ENCODE measurements at places on chromosomes 12 and 14.
A peak's percentile ranks its signal among the peaks of the same experiment; 100 is the strongest.

GRCh38 chr12:122029620-122030423 is 8.1 kb downstream of the BCL7A start:
- DNase-seq, result no peak

DNA sequence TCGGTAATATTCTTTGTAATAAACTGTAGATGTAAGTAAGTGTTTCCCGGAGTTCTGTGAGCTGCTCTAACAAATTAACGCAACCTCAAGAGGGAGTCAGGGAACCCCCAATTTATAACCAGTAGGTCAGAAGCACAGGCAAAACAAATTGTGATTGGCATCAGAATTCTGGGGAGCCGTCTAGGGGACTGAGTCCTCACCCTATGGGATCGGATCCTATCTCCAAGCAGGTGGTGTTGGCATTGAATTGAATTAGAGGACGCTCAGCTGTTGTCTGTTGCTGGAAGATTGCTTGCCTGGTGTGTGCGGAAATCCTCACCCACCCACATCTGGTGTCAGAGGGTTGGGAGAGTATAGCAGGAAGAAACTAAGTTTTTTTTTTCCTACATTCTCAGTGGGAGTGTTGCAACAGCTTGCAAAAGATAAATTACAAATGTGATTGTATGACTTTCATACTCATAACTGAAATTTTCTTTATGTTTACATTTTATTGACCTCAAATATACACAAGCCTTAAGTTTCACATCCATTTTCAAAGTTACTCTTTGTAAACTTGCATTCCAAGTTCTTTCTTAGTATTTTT is 5.5 kb downstream of the TMEM52B start:
- DNase-seq, result no peak

GRCh38 chr12:16542586-16542985 is 63.4 kb downstream of the LMO3 start:
- DNase-seq, result no peak

GRCh38 chr14:47596860-47597259 is 78.5 kb downstream of the MDGA2 start:
- no peak for DNase-seq

GRCh38 chr14:69682621-69683263 is 71.3 kb downstream of the SUSD6 start:
- DNase-seq, result no peak

DNA sequence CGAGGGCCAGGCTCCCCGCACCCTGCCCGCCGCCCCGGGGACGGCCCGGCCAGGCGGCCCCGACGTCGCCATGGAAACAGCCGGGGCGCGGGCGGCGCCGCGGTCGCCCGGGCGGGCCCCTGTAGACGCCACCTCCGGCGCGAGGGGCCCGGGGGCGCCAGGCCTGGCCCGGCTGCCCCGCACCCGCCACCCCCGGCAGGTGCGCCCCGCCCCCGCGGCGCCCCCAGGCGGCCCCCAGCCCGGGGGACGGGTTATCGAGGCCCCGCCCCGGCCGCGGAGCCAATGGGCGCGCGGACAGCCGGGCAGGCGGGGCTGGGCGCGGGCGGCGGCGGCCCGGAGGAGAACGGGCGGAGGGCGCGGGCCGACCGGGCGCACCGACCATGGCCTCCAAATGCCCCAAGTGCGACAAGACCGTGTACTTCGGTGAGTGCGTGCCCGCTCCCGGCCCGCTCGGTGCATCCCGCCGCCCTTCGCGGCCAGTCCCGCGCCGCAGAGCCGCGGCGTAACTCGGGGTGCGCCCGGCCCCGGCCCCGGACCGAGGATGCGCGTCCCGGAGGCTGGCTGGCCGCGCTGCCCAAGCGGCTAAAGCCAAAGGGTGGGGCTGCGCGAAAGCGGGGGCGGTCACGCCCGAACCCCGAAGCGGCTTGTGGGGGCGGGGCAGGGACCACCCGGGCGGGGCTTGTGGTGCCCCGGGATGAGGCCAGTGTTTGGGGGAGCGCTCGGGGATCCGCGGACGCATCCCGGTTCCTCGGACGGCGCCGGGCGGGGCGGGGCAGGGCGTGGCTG is at the start of gene CRIP2:
TSS of gene CRIP2 (plus strand) at position 339 of the 786 bp plus-strand sequence. CDS start at position 381, 42 bp downstream.
- DNase-seq, result no peak

GRCh38 chr14:51018521-51018920 is 74.2 kb upstream of the PYGL start:
- DNase-seq, result no peak

GRCh38 chr14:103576371-103577024 is 13.7 kb downstream of the COA8 start:
- peak; percentile 87 for DNase-seq

GRCh38 chr14:92637228-92637627 is 111.2 kb downstream of the LGMN start:
- DNase-seq, result no peak

GRCh38 chr12:9692909-9693308 is 23.4 kb downstream of the CLEC2D start:
- no peak for DNase-seq

DNA sequence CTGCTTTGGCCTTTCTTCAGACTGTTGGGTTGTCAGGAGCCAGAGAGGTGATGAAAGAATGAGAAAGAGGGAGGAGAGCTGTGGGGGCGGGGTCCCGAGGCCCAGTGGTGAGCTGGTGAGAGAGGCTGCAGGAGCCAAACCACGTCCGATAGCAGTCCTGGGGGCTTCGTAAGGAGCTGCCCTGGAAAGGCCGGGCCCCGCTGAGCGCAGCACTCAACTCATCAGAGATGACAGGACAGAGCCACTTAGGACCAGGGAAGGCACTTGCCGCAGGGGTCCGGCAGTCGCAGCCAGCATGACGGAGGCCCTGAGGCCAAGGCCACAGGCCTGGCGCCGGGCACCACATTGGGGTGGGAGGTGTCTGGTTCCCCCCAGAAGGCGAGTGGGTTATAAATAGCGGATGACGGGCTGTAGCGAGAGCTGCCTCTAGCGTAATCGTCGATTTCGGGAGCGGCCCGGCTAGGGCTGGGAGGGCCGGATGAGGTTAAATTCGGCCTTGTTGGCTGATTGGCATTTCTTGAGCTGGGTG is 179.0 kb downstream of the TSPAN9 start:
- no peak for DNase-seq

DNA sequence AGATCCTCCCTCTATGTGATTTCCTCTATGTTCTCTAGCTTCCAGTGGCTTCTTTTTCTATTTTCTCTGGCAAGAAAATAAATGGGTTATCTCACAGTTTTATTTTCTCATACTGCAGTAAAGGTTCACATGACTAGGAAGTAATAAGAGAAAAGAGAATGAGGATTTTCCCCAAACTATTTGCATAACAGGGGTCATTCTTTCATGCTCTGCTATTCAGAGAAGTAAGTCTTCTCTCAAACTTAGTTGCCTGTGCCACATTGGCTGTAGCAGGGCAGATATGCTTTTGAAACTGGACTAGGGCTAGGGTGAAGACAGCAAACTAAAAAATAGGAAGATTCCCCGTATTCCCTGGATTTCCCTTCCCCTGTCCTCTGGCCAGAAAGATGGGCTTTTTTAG is 57.4 kb downstream of the ACSM4 start:
- DNase-seq, result no peak

DNA sequence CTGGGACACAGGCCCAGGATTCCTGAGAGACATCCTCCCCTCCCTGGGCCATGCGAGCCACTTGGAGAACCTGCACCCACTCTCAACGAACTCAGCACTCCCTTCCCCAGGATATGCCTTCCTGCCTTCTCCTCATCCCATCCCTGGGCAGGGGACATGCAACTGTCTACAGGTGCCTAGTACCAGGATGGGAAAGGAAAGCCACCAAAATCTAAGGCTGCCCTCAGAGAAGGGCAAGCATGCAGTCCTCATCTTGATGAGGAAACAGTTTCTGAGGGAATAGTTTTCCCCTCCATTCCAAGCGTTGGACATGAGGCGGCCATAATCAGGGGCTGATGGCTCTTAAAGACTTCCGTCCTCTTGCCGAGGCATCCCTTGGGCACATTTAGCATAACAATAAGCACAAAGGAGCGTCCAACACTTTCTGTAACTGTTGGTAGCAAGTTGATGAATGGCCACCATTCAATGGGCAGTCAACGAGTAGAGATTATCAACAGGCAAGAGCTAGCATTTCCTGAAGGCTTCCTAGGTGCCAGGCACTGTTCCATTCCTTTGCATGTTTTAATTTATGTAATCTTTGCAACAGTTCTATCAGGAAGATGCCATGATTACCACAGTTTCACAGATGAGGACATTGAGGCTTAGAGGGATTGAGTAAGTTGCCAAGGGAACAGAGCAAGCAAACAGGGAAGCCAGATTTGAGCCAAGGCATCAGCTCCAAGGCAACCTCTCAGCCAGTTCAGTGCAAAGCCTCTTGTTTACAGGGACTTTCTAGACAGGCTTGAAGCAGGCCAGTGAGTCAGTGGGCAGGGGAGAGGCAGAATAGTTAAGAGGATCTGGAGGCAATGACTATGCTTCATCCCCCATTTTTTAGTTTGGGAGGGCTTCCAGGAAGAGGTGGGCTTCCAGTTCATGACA is 105.1 kb downstream of the SINHCAF start:
- peak; percentile 20 for DNase-seq

DNA sequence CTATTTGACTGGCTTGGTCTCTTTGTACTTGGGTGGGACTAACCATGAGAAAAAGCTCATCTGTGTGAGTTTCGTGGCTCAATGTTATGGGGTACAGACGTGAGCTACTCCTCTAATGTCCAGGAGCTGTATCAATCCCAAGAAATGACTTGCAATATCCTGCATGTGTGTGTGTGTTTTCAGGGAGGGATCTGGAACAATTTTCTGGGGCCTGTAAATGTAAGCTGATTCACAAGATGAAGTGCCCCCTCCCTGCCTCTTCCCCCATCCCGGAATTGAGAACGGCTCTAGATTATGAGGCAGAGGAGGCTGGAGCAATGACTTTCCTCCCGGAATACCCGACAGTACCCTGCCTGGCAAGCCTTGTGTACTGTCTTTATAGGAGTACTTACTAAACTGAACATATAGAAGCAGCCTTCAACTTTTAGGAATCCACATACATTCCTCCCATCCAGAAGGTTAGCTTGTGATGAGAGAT is 53.9 kb downstream of the TMX1 start:
- DNase-seq, result no peak

DNA sequence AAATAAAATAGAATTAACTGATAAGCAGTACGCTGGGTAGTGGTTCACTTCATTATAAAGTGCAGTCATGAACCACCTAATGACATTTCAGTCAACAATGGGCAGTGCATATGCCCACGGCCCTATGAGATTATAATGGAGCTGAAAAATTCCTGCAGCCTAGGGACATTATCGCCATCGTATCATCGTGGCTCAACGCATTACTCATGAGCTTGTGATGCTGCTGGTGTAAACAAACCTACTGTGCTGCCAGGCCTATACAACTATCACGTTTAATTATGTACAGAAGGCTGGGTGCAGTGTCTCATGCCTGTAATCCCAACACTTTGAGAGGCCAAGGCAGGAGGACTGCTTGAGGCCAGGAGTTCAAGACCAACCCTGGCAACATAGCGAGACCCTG is 62.3 kb upstream of the TMEM263 start:
- DNase-seq, result peak; percentile 43

- DNase-seq, result peak; percentile 95
These were observed 81.6 kb upstream of the MED13L start for GRCh38 chr12:116358893-116359761.

DNA sequence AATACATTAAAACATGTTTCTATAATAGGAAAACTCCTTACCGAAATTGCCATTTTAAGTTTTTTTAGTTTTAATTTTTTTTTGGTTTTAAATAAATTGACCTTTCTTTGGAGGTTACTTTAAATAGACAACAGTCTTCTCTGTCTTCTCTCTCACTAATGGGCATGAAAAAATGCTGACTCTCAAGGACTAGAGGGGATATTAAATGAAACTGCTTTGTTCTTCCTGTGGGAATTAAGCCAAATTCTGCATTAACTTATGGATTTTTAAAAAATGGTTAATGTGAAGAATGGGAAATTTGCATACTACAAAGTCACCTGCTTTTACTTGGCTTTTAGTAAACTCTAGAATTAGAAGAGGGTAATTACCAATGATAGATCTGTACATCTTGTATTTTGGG is 378.9 kb downstream of the TMTC2 start:
- DNase-seq, result no peak

GRCh38 chr14:42950363-42950762 is 1343.7 kb downstream of the LRFN5 start:
- no peak for DNase-seq

GRCh38 chr14:103522649-103523574 is at the start of gene CKB:
TSS of gene CKB (minus strand) at chr14:103522830. CDS start at chr14:103522493, 337 bp downstream.
- no peak for DNase-seq

DNA sequence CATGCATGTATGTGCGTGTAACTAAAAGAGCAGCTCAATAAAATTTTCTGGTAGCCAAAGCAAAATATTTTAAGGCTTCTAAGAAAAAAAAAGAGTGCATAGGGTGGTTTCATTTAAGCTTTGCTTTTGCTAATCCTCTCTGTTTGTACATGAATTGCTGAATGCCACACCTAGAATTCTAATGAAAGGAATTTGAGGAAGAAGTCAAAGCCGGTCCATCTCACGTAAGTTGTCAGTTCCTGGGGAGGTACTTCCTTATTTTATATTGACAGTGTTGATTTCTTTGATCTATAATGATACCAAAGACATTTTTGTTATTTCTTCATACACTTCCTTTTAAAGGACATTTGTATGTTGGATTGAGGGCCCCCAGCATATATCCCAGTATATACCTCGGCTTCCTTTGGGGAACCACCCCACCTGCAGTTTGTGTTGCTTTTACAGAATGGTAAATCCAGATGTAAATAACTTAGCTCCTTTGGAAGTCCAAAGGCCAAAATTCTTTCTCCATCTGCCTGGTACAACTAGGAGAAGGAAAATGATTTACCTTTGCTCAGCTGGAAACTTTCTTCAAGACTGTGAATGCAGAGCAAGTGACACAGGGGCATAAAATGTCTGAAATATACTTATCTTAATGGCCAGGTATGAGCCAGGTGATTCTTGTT is 420.9 kb upstream of the ATP2B1 start:
- no peak for DNase-seq

DNA sequence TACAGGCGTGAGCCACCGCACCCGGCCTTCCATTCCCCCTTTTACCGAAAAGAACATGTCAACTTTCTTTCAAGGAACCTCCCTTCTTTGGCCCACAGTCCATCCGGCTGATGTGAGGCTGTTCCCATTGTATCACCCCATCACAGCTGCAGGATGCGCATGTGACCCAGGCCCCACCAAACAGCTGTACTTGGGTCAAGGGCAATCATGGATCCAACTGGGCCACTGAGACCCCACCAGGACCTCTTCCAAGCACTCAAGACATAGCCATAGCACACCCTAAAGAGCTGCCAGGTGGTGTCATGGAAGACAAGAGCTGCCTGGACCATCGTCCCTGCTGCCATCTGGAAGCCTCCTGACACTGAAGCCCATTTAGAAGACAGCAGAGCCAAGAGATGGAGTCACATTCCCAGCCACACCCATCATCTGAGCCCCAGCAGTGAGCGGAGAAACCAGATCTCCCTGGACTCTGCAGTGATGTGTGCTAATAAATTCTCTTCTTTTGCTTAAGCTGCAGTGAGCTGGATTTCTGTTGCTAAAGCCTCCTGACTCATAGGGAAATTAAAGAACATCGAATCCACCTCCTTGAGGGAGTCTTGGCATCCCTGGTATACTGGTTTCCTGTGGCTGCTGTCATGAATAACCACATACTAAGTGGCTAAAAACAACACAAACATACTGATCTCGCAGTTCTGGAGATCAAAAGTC is 105.6 kb downstream of the KSR2 start:
- DNase-seq, result peak; percentile 66
